GM12865 (cell line): ENCODE measurements at places on chromosomes 7 and 10.

GRCh38 chr10:60560451-60560850 is 170.8 kb upstream of the ANK3 start:
- no peak for DNase-seq

DNA sequence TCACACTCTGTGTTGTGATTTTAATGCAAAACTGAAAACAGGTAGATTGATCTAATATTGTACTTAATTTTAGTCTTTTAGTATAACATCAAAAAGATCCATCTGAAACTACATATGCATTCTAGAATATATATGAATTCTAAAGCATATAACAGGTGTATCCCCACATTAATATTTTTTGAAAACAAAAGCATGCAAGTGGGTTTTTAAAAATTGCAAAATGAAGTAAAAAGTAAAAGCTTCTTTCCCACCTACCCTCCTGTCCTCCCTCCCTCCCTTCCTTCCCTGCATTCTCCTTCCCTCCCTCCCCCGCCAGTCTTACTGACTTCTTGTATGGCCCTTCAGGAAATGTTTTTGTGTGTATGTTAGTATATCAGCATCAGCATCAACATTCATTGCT is 14.6 kb upstream of the STMP1 start:
- DNase-seq = no peak

DNA sequence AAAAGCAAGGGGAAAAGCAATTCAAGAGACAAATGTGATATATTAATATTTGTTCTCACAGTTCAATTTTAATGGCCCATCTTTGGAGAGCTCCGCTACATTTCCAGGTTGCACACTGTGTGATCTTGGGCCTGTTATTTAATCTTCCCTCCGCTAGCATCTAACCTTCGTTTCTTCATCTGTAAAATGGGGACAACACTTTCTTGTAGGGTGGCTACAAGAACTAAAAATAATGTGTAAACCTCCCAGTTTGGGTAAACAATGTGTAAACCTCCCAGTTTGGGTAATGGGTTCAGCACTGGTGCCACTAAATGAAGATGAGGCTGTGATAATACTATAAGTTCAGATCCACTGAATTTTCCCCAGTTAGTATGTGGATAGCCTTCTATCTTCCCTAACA is 99.5 kb downstream of the CDK6 start:
- DNase-seq = no peak

GRCh38 chr7:33626869-33627268 is 278.5 kb upstream of the BMPER start:
- DNase-seq = no peak

DNA sequence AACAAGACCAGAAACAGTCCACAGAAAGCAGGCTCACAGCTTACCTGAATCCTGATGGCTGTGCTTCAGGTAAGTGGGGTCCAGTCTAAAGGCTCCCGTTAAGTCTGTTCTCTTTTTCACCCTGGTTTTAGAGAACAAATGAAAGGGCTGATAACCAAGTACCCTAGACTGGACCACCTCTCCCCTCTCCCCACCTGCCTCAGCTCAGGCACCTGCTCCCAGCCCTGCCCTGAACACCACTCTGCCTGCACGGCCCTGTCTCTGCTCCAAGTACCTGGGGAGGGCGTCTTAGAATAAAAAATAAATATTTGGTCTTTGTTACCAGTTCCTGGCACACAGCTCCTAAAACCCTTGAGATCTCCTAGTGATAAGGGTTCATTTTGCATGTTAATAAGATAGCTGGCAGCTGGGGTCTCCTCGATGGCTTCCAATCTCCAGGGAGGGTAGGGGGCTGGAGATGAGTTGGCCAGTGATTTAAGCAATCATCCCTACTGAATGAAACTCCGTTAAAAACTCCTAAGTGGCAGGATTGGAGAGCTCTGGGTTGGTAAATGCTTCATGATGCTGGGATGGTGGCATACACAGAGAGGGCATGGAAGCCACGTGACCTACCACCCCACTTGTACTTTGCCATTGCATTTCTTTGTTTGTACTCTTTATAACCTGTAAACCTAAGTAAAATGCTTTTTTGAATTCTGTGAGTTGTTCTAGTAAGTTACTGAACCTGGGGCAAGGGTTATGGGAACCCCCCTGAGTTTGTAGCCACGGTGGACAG is 29.8 kb upstream of the FIGNL1 start:
- DNase-seq = no peak

GRCh38 chr7:70439651-70440050 is 692.3 kb upstream of the GALNT17 start:
- no peak for DNase-seq

DNA sequence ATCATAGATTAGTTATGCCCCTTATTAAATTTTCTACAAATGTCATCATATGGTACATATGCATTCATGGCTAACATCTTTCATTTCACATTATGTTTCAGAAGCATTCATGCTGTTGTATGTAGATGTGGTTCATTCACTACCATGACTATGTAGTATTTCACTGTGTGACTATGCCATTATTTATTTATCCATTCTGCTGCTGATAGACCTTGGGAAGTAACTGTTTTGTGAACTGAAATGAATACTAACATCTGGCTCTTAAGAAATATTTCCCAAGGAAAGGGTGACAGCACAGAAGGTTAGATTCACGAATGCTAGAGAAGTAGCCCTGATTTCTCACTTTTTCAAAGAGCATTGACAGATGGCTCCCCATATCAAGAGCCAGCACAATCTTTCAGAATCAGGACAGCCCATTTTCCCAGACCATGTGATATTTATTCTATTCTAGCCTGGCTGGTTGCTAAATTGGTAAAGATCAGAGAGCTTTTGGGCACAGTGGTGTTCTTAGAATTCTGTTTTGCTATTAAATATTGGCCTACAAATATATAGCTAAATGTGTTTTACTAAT is 157.4 kb downstream of the DYNC1I1 start:
- DNase-seq = no peak

- no peak for DNase-seq
Observed at GRCh38 chr7:66771795-66772194, 31.3 kb downstream of the RABGEF1 start.

DNA sequence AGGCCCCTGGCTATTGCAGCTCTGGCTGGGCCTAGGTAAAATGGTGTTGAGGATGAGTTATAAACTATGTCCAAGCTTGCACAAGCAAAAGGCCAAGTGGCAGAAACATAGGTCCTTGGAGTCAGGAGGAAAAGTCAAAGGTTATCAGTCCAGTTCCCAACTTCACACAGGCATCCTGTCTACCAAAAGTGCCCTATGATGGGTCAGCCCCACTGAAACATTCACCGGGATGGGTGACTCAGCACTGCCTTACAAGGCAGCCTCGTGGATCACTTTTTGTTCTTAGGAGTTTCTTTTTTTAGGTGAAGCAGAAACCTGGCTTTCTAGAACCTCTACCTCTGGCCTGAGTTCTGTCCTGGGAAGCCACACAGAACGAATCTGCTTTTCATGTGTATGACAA is 158.8 kb upstream of the LYZL2 start:
- no peak for DNase-seq

DNA sequence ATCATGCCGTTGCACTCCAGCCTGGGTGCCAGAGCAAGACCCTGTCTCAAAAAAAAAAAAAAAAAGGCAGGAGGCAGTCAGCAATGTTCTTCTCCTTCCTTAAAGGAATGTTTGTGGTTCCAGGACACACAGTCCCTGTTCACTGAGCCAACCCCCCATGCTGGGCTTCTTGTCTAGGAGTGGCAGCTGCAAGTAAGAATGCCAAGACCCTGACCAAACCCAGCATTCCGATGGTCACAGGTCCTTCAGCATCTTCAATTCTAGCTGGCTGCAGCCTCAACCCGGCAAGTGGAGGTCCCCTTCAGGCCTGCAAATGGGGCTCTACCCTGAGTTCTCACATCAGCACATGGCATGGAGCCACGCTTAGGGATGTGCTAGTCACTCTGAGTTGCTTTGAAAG is 38.2 kb upstream of the CUX1 start:
- DNase-seq = no peak

- DNase-seq = no peak
Observed at GRCh38 chr10:51894771-51895578, 195.6 kb upstream of the CSTF2T start.

DNA sequence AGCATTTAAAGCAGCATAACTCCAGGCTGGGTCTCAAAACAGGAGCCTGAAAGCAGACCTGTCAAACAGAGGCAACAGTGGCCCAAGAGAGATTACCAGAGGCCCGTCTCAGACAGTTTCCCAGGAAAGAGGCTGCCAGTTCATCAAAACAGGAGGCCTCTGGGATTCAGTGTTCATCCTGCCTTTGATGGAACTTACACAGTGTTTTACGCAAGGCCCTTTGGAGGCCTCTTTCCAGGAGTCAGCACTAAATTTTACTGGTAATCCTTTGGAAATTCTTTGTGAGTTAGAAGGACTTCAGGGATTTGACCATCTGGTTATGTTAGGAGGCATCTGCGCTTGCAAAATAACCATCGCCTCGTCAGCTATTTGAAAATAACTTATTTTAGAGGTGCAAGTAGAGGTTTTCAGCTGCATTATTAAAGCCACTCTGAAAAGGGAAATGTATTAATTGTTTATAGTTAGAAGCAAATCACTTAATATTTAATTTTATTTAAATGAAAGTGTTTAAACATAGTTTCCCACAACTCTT is 501.2 kb upstream of the COBL start:
- no peak for DNase-seq

DNA sequence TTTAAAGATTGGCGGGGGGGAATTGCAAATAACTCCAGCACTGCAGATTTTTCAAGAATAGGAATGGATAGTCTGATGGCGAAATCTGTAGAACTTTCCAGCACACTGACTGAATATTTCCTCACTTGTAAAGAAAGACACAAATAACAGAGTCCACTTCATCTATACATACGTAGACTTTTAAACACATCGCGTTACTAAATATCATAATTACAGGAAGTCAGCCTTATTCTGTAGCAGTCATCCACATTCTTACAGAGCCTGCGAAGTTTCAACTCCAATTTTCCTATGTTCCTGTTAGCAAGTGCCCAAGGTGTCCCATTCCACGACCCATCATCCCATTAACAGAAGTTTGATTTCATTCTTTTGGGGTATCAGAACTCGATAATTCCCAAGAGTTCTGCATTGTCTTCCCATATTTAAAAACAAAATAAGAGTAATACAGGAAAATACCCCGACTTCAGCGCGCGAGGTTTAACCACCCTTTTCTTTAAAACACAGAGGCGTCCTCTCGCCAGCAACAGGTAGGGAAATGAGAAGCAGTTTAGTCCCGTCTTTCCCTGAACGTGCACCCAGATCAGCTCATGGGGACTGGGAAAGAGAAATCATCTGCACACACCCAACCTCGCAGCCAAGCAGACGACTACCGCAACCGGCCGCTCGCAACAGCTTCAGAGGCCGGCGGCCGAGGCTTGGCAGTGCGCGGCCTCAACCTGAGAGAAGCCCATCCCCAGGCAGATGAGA is 880 bp downstream of the HERC4 start:
- peak; percentile 16 for DNase-seq

DNA sequence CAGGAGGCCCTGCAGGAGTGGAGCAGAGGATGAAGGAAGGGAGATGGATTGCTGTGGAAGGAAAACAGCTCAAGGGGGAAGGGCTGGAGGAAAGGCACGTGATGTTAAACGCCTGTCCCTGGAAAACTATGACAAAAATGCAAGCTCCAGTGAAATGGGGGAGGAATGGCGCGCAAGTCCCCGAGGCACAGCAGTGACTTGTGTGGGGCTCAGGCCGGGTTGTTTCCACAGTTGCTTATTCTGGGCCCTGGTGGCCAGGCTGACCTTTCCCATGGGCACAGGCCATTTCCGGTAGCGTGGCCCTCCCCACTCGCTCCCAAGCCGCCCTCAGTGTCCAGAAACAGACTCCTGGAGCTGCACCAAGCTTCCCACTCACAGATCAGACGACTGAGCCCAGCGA is 68.1 kb upstream of the PDGFA start:
- DNase-seq = no peak

DNA sequence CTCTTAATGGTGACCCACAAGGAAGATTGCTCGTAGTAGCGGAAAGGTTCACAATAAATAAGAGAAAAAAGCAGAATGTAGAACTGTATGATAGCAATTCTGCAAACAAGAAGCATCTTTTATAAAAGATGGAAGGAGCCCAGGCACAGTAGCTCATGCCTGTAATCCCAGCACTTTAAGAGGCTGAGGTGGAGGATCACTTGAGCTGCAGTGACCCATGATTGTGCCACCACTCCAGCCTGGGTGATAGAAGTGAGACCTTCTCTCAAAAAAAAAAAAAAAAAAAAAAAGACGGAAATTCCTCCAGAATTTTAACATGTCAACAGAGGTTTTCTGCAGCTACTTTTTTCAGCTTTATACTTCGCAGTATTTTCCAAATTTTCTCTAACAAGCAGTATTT is 13.2 kb downstream of the GATAD1 start:
- DNase-seq = no peak

GRCh38 chr7:31982962-31983361 is 87.2 kb downstream of the PDE1C start:
- DNase-seq = no peak

GRCh38 chr10:30811276-30812017 is 181.9 kb upstream of the LYZL2 start:
- no peak for DNase-seq

DNA sequence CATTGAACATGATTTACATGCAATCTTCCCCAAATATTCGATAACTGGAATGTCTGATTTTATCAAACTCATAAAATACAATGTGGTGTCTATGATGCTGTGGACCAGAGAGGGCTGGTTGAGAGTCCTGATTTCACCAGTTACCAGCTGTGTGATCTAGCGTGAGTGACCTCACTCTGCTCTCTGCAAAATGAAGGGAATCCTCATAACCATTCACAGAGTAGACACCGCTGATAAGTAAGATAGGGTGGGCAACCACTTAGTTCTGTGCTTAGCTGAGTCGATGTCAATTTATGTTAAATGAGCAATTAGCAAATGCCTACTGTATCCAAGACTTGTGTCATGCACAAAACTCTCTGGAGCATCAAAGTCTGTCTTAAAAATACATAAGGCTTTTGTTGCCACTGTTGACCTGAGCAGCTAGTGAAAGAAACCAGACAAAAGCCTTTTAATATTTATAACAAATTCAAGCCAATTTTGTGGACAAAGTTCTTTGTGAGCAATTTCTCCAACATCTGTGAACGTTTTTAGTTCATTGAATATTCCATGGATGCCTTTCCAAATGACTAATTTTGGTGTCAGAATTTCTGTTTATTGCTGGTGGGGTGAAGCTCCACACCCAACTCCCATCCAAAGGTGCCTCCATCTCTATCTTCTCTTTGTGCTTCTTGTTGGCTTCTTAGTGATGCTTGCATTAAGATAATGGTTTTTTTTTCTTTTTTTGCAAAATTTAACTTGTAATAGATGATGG is 314.2 kb downstream of the ADRA2A start:
- no peak for DNase-seq

DNA sequence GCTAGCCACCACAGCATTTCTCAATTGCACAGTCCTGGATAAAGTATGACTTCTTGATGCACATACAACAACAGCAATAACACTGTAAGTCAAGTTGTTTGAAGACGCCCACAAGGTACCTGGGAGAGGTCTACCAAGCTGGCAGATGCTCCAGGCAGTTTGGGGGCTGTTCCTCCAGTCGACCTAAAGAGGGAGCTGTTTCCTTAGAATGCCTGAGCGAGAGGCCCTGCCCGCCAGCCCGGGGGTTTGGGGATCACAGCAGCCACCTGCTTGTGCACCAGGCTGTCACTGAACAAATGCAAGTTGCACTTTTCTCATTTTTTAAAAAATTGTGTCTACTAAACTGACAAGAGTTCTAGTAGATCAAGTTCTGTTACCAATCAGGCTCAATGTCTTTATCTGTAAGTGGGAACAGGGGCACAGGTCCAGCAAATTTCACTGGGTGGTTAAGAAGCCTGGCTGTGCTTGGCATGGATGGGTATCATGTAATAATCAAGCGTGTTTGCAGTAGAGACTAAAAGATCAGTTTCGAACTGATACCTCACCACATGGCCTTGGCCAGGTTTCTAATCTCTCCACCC is 193.8 kb upstream of the ADO start:
- peak; percentile 90 for DNase-seq

GRCh38 chr10:16545116-16545736 is 23.5 kb upstream of the C1QL3 start:
- peak; percentile 49 for DNase-seq
